SHP77 treated with DMSO at 0.1 percent for 48 hours (cell line): ENCODE measurements at places on chromosomes 3 and 15.

DNA sequence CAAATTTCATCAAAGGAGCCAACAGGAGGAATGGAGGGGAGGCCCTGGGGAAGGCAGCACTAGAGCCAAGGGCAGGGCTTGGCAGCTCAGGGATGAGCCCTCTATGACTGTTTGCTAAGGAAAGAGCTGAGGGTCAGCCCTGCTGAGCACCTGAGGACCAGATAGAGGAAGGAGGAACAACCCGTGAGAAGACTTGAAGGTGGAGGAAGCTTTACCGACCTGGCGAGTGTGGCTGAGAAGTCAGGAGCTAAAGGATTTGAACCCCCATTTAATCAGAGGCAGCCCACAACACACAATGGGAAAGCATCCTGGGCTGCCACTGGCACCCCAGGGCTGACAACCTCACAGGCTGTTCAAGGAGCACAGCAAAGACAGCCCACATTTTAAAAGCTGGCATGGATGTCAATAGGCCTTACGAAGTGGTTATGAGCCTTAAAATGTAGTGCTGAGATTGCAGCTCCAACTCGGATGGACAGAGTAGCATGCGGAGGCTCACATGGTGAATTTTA, 20.7 kb upstream of the LRRC2 start:
- DNase-seq = no peak

GRCh38 chr3:130425484-130425883, 80.0 kb downstream of the COL6A5 start:
- DNase-seq = no peak

DNA sequence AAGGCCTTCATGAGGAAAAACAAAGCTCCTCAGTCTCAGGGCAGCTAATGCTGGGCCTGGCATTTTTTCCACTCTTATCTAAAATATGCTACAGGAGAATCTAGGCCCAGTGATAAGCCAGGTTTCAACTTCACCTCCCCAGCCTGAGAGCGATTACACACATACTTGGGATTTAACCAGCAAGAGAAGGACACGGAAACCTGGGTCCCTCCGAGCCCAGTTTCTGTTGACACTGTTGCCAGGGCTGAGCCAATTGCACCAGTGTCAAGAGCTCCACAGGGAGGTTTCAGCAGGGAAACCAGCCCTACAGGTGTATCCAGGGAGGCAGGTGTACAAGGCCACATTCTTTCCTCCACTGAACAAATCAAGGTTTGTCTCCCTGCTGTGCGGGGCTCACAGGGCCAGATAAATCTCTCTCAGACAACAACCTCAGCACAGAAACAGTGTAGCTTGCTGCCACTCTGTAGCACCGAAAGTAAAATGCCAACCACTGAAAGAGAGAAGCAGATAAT, 85.4 kb downstream of the MAGI1 start:
- no peak for DNase-seq

- DNase-seq = no peak
Measured at GRCh38 chr15:80614711-80615360, 80.3 kb upstream of the ABHD17C start.

- no peak for DNase-seq
Measured at GRCh38 chr3:100043271-100043670, 71.0 kb downstream of the FILIP1L start.

GRCh38 chr3:74271541-74271940, 342.9 kb downstream of the CNTN3 start:
- DNase-seq = no peak

- peak; percentile 42 for DNase-seq
Measured at GRCh38 chr3:4633078-4634004, 140.2 kb downstream of the ITPR1 start.

GRCh38 chr15:78322243-78322642, 17.9 kb upstream of the CRABP1 start:
- peak; percentile 5 for DNase-seq

DNA sequence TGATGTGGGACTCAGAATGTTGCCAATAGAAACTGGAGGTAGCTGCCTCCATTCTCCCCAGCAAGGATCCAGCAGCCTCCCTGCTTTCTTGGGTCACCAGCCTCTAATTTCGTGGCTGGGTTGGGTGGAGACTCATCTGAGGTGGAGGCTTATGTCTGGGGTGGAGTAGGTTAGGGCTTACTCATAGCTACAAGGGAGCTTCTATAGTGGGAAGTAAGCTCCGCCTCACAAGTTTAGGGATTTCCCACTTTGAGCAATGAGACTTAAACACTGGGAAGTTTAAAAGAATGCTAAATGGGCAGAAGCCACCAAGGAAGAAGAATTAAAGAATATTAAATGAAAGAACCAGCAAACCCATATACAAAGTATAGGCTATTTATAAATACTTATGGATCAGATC, 63.8 kb downstream of the GJD2 start:
- no peak for DNase-seq

DNA sequence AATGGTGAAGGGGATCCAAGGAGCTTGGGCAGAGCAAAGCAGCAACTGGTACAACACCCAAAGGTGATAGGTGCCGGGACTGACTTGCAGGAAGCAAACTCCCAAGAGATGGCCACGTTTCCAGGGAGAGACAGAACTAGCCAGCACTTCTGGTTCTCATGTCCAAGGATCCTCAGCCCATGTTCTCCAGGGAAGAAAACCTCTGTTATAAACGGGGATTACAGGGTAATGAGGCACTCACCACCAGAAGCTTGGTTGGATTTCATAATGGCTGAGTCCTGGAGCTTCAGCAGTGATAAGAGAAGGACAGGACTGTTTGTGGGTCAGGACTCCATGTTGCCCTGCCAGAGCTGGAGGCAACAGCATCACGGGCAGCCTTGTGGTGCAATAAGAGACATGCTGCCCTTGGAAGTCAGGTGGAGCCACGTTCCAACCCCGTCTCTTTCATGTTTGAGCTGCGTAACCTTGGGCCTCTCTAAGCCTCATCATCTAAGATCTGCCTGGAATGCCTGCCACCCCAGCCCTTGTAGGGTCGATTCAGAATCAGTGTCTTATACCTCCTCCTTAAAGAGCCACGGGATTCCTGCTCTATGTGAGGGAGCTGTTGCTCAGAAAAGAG, 181.0 kb downstream of the ABHD5 start:
- no peak for DNase-seq

GRCh38 chr3:95048564-95048963, 985.7 kb downstream of the NSUN3 start:
- no peak for DNase-seq

DNA sequence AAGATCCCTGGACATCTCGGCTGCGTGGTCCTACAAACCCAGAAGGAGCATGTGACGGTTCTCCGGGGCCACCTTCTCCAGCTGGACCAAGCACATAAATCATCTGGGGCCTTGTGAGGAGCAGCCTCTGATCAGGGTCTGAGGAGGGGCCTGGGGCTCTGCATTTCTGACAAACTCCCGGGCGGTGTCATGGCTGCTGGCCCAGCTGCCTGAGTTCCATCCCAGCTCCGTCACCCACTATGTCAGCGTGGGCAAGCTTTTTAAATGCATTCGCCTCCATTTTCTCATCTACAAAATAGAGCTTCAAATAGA, 126.3 kb upstream of the MEF2A start:
- DNase-seq = no peak

- DNase-seq = no peak
Measured at GRCh38 chr3:131995891-131996290, 38.9 kb downstream of the CPNE4 start.

DNA sequence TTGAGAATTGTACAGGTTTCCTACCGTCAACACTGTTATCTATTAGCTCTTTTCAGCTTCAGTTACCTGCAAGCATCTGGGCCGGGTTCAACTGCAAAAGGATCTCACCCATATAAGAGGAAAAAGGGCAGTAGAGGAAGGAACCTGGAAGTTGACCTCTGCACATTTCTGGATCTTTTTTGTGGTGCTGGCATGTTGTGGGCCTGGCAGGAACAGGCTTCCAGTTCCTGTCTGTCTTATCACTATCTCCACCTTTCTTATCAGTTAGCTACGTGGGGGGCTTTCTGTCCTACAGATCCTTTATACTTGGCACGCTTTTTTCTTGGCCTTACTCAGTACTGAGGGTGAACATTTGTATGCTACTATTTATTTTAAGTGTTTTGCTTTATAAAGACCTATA, 42.2 kb upstream of the TJP1 start:
- no peak for DNase-seq

- DNase-seq = no peak
Measured at GRCh38 chr15:27587810-27588209, 511.3 kb downstream of the OCA2 start.

DNA sequence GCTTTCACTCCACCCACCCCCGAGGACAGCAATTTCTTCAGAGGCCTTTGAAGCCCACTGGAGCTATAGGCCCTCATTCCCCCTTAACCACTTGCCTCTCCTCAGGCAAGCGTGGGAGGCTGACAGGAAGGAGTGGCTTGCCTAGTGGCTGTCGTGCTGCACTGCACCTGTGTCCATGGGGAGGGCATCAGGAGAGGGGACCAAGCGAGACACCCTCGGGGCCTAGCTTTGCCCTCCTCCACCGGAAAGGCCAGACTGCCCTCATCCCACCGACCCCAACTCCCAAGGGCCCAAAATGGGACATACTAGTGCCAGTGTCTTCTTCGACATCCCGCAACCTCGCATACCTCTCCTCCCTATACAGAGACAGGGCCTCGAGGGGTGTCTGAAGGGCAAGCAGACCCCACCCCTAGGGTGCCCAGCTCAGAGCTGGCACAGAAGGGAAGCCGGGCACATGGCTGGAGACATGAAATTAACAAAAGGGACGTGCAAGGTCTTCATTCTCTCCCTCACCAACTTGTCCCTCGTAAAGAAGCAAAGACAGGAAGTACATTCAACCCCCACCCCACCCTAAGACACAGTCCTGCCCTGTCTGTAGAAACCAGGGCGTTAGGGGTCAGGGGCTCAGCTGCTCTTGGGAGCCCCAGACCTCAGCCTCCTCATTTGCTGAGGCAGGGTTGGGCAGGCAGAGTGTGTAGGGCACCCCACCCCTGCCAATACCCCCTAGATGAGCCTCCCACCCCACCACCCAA, 24.3 kb downstream of the VIPR1 start:
- no peak for DNase-seq

DNA sequence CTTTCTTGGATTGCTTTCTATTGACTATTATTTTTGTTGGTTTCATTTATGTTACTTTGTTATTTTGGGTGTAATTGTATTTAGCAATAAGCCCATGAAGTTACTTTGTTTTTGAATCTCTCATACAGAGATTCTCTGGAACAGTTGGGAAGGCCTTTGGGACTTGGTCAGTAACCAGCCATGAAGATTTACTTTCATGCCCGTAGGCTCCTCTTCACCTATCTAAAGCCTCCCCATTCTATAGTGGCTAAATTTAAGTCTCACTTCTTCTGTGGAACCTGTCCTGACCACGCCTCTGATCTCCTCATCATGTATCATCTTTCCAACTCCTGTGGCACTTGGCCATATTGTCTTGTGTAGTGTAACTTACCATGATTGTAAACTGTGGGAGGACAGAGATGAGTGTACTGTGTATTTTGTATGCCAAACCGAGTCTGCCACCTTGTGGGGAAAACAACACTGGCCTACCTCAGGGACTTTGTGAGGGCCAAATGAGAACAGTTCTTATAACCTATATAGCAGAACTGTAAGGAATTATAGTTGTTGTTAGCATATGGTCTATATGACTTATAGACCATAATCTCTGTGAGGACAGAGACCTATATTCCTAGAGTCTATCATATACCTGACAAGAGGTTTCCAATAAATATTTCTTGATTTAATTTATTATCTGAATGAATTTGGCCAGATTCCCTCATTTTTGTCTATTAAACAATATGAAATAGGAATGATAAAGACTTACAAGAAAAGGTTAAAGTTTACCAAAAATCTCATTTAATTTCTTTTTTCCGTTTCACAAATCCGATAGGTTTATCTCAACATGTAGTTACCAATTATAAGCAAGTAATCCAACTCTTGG, 75.0 kb downstream of the STARD9 start:
- peak; percentile 55 for DNase-seq

- no peak for DNase-seq
Measured at GRCh38 chr3:145893331-145893730, 267.7 kb downstream of the PLOD2 start.

GRCh38 chr3:58155838-58156237, 54.9 kb downstream of the DNASE1L3 start:
- DNase-seq = no peak

DNA sequence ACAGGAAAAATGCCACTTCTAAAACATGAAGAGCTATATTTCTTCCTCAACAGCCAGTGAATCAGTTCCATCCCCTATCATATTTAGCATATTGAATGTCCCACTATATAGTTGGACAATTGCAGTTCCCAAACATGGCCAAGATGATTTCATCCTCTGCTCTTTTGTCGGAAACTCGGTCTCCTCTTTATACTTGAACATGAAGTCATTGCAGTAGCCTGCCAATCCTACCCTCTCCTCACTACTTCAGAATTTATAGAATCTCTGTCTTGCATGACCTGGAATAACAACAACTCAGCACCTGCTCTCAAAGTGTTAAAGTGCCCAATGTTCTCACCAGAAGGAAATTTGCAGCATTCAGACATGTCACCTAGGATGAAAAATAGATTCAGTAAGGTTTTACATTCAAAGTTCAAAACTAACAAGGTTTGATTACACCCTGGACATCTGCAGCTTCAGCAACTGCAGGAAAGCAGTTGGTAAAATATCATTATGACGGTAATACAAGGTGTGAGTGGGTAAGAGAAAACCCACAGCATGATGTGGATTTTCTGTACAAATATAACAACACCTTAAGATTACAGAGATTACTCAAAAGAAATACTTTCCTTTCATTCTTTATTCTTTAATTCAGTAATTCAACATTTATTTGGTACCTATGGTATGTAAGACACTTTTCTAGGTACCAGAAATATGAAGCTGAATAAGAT, 52.5 kb downstream of the TP63 start:
- DNase-seq = peak; percentile 4

- no peak for DNase-seq
Measured at GRCh38 chr15:71788646-71789579, 21.4 kb upstream of the NR2E3 start.

DNA sequence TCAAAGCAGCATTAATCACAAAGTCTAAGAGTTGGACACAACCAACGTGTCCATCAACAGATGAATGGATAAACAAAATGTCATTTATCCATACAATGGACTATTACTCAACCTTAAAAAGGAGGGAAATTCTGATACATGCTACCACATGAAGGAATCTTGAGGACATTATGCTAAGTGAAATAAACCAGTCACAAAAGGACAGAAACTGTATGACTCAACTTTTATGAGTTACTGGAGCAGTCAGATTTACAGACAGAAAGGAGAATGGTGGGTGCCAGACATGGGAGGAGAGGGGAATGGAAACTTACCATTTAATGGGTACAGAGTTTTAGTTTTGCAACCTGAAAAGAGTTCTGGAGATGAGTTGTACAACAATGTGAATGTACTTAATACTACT, 43.0 kb upstream of the SEC13 start:
- DNase-seq = no peak

- no peak for DNase-seq
Measured at GRCh38 chr15:35630985-35631384, 85.0 kb upstream of the DPH6 start.
